CD8-positive, alpha-beta memory T cell (primary cell): ENCODE measurements at places on chromosomes 11 and 22. TPM values are rescaled to one million over a fixed set of nuclear protein-coding genes. Genes with fewer than 3 reads are reported as not detected.

Gene GAL3ST1
- total RNA-seq, result 0.13 TPM

Gene NRGN
- total RNA-seq, result 4.6 TPM

Gene TMPRSS6
- 0.42 TPM for total RNA-seq

Gene PRR5L
- total RNA-seq, result 28.4 TPM

Gene GGTLC2
- total RNA-seq, result not detected

Gene TLCD5
- total RNA-seq, result 1.5 TPM

Gene KBTBD3
- total RNA-seq, result 5.0 TPM

Gene CXCR5
- 6.3 TPM for total RNA-seq

Gene SYTL2
- 12.4 TPM for total RNA-seq

Gene UBQLNL
- not detected for total RNA-seq

Gene OR2AG2
- not detected for total RNA-seq

Gene CELSR1
- 0.33 TPM for total RNA-seq

Gene NCF4
- 5.1 TPM for total RNA-seq

Gene DDT
- total RNA-seq, result 84.5 TPM

Gene OR52A1
- not detected for total RNA-seq

Gene BIK
- total RNA-seq, result 4.1 TPM

Gene ZNRF3
- total RNA-seq, result 1.2 TPM

Gene DCDC1
- 0.07 TPM for total RNA-seq

Gene ABTB2
- total RNA-seq, result 5.5 TPM

Gene HOATZ
- total RNA-seq, result not detected
